SK-N-SH (cell line): ENCODE measurements at places on chromosomes 1 and 21. TPM values are rescaled to one million over a fixed set of nuclear protein-coding genes. Genes with fewer than 3 reads are reported as not detected.

DNA sequence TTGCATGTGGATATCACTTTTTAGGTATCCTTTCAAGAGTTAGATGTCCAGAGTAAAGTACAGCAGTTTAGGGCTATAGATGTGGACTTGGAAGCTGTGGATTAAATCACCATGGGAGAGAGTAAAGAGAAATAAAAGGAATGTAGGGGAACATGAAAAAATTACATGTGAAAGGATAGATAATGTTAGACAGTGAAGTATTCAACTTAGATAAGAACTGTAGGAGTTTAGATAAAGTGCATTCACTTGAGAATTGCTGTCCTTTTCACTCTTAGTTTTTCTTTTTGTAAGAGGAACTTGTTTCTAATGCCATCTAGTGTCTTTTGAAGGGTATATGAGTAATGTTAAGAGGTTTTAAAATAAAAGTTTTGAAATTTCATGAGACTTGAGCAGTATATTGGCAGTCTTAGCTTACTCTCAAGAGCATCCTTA is 40.1 kb downstream of the MAST2 start:
- no peak for DNase-seq

DNA sequence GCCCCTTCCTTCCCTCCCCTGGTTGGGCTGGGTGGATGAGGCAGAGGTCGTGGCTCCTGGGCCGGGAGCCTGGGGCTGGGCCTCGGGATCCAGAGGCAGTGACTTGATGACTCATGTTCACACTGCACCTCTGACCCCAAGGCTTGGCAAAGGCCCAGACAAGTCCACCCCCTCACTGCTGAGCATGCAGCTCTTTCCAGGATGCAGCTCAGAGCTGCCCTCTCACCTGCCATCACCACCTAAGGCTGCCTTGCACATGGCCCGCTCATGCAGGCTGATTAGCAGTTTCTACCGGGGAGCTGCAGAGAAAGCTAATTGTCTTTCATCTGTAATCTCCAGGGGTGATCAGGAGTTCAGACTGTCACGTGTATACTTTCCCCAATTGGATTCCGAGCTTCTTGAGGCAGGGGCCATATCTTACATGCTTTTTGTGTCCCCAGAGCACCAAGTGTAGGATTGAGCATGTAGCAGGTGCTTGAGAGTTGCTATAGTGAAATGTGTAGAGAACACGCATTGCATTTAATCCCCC is 62.1 kb downstream of the LRRN2 start:
- DNase-seq = peak; percentile 40

GRCh38 chr1:111938123-111938522 is 51.3 kb downstream of the KCND3 start:
- no peak for DNase-seq

LRRC38 gene
- 0.02 TPM in 1 of 2 replicates, not detected in the other for polyA plus RNA-seq

DNA sequence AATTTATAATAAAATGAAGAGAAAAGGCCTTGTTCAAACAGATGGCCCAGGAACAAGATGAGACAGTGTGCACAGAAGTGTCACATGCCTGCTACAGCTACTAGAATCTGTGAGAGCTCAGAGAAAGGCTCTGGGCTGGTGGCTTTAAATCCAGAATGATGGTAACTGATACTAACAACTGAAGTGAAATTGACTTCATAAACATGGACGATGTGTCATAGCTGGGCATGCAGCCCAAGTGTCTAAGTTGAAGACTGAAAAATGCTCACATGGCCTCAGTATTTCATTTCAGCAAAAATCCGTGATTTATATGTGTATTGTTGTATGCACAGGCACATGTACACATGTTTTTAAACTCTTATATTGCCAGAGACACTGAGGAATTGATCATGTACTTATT is 208.3 kb upstream of the RUNX1 start:
- DNase-seq = no peak

GSTM5 gene
- polyA plus RNA-seq = not detected in 2 replicates

- DNase-seq = no peak
These were observed 60.3 kb downstream of the UBE2T start for GRCh38 chr1:202281316-202282024.

DNA sequence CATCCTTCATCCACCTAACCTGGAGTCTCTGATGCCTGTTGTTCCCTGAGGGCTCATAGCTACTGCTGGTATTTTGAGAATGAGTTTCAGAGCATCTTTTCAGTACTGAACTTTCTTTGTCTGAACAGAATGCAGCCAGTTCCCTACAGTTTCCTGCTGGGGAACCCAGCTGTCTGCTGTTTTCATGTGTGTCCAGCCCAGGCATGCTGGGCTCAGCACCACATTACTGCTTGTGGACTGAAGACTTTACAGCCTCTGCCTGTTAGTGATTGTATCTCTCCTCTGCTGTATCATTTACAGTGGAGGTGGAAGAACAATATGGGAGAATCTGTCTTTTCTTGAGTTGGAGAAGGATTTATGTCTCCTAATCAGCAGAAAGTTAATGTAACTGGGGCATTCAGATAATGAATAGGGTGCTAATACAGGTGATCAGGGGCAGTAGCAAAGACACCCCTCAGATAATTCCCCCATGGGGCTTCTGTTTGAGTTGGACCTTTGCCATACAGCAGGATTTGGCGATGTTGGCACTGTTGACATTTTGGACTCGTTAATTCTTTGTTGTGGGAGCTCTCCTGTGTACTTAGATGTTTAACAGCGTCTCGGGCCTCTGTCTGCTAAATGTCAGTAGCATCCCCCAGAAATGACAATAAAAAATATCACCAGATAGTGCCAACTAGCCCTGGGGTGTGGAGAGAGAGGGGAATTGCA is 207.7 kb downstream of the HHAT start:
- DNase-seq = peak; percentile 48

DNA sequence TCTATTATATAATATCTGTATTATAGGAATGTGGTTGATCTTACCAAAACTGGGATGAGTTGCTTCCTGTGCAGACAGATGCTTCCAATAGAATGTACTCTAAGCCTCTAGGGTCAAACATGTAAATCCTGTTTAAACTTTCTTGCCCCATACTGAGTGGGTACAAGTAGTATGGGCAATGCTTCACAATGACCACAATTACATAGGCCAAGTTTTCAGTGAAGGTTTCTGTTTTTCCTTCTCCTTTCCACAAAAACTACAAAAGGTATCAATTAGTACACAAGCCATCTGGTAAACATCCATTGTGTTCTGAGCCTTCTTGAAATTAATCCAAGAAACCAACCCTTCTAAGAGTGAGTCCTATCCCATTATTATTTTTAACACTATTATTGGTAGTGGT is 16.8 kb downstream of the OTUD7B start:
- DNase-seq = no peak

DNA sequence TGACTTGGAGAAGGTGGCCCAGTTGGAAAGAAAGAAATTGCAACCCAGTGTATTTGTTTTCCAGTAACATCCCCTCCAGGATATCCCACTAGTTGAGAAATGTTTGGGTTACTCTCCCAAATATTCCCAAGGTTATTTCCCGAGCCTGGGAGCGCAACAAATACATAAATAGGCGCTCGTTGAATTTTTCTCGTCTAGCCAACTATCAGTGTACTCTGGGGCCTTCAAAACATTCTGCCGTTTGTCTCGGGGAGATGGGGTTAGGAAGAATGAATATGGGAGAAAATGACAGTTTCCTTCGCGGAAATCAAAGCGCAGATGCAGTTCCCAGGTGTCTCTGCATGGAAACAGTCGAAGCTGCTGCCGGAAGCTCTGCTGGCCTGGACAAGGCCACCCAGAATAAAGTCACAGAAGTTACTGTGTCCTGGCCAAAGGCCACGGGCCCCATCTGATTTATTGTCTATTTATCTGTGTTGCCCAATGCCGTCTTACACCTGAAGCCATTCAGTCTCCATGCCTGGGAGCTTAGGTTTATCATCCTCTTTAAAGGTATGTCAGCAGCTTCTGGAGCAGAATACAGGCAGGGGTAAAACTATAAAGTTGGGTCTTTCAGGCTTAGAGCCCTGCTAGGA is 1.0 kb downstream of the C1orf115 start:
- no peak for DNase-seq

- DNase-seq = no peak
These were observed 27.5 kb upstream of the KCNA2 start for GRCh38 chr1:110633646-110634030.

INAVA gene
- 0.08 and 0.12 TPM in 2 replicates for polyA plus RNA-seq

WNT3A gene
- not detected in 2 replicates for polyA plus RNA-seq

RIMKLA gene
- 0.08 and 0.13 TPM in 2 replicates for polyA plus RNA-seq

FMO5 gene
- 0.30 and 0.50 TPM in 2 replicates for polyA plus RNA-seq

- no peak for DNase-seq
These were observed 188.8 kb downstream of the PRDM16 start for GRCh38 chr1:3257788-3258187.
